ENCODE measurements at places on chromosomes 3 and 15.

- no peak for DNase-seq
Observed at GRCh38 chr3:64016941-64017620, 6.2 kb downstream of the PSMD6 start.

DNA sequence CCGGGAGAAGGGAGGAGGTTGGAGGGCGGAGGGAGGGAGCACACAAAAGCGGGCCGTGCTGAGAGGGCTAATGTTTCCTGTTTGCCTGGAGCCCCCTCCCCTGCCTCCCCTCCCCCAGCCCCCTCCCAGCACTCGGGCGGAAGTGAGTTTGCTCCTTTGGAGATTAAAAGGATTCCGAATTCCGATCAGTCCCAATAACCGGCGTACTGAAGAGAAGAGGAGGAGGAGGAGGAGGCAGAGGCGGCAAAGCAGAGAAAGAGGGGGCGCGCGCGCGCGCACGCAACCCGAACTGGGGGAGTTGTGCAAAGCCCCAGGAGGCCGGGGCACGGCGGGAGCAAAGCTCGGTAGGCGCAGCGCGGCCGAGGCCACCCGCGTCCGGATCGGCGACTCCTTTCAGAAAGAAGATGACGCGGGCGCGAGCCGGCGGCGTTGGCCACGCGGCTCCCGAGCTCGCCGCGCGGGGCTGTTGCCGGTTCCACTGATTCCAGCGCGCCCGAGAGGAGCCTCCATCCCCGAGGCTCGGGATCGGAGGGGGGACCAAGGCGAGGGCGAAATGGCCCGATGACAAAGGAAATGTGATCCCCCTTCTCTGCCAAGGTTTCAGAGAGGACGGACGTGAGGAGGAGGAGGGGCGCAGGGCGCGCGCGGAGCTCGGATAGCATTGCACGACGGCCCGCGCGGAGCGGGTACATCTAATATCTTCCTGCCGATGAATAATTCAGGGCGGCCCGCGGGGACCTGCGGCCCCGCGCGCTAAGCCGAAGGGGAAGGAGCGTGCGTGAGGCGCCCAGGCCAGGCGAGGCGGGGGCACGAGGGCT is 1.1 kb upstream of the TRIM71 start:
- DNase-seq = no peak

DNA sequence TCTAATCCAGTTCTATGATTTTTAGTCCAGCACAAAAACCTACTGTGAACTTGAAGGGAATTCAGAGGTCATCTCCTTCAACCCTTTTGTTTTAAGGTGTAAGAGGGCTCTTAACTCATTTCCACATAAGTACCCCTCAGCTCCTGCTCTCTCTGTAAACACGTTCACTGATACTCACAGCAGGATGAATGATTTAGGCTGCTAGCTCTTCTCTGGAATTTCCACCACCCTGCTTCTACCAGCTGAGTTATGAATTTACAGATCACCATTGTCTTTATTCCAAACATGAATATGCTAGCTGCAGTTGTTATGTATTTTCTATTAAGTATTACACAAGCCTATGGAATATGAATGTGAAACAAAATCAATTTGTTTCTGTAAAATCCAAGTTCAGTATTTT is 101.3 kb upstream of the NANOGP8 start:
- DNase-seq = no peak

- no peak for DNase-seq
Observed at GRCh38 chr3:8328967-8329366, 172.7 kb upstream of the LMCD1 start.

DNA sequence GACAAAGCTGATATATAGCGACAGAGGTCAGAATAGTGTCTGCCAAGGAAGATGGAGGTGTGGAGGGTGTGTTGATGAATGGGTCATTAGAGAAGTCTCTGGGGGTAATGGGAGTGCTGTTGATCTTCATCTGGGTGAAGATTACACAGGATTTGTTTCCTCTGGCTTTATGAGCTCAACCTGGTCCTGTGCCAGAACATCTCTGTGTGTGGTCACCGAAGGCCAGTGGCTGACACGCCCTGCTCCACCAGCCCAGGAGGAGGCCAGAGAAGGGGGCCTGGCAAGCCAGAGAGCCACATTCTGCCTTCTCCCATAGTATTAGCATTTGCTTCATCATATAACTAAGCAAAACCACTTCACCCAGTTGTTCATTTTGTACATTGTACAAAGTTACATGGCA is 121.1 kb downstream of the ZNF621 start:
- no peak for DNase-seq

- no peak for DNase-seq
Observed at GRCh38 chr3:130661140-130661891, 85.3 kb downstream of the PIK3R4 start.

- DNase-seq = no peak
Observed at GRCh38 chr15:69780374-69780773, 317.3 kb downstream of the TLE3 start.

DNA sequence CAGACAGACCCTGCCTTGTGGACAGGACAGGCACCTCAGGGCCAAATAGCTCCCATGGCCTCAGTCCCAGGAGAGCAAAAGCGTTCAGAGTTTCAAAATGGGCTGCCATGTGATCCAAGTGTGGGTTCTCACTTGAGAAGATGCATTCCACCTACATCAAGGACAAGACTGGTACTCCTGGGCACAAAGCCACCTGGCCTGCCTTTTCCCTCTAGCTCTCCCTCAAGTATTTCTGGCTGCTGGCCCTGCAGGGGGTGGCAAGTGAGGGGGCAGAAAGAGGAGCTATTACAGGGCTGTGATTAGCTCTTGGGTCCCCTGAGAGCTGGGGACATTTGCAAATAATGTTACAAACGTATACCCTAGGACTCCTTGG is 6.5 kb upstream of the COL7A1 start:
- DNase-seq = no peak

- DNase-seq = no peak
Observed at GRCh38 chr15:100093211-100094126, 248.3 kb downstream of the ADAMTS17 start.

- DNase-seq = no peak
Observed at GRCh38 chr3:9767418-9767817, 2.3 kb downstream of the CAMK1 start.

- DNase-seq = peak; percentile 84
Observed at GRCh38 chr3:122021811-122022401, at the start of gene ILDR1. ILDR1 (minus strand) TSS chr3:122022247; CDS start chr3:122022077, 170 bp downstream.

- peak; percentile 34 for DNase-seq
Observed at GRCh38 chr15:90956274-90957030, 1.8 kb downstream of the RCCD1 start.

GRCh38 chr15:66614951-66615760 is 49.4 kb upstream of the LCTL start:
- DNase-seq = no peak

DNA sequence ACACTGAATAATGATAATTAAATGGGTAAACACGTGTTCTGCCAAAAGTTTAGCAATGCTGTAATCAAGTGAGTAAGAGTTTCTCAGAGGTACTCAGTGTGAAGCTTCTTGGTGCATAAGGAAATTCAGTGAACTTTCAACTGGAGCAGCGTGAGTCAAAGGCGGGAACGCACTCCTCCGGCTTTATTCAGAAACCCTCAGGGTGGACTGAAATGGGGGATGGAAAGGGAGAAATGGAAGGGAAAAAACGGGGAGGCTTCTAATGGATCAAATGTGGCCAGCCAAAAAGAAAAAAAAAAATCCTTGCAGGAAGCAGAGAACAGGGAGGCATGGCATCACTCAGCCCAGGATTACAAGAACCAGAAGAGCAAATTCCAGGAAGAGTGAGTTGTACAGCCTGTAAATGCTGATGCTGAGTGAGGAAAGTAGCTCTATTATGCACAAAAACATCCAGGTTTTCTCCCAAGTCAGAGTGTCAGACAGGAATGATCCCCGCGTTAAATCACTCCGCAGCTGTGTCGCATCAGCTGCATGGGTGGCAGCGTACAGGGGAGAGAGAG is 85.3 kb downstream of the ASB7 start:
- no peak for DNase-seq

- DNase-seq = no peak
Observed at GRCh38 chr15:38691377-38691776, 126.8 kb upstream of the RASGRP1 start.

GRCh38 chr3:172292422-172292821 is 155.8 kb downstream of the GHSR start:
- DNase-seq = no peak

- DNase-seq = no peak
Observed at GRCh38 chr3:78096488-78097255, 1056.8 kb downstream of the ROBO2 start.

- no peak for DNase-seq
Observed at GRCh38 chr15:64701482-64702184, 73.8 kb downstream of the RBPMS2 start.

GRCh38 chr3:5305684-5305989 is 118.1 kb downstream of the EDEM1 start:
- DNase-seq = no peak

- DNase-seq = peak; percentile 20
Observed at GRCh38 chr3:15512166-15512565, 9.3 kb downstream of the COLQ start.

- no peak for DNase-seq
Observed at GRCh38 chr15:101182215-101182614, 69.6 kb downstream of the CHSY1 start.

- DNase-seq = no peak
Observed at GRCh38 chr3:59817511-59817910, 767.7 kb upstream of the CFAP20DC start.

DNA sequence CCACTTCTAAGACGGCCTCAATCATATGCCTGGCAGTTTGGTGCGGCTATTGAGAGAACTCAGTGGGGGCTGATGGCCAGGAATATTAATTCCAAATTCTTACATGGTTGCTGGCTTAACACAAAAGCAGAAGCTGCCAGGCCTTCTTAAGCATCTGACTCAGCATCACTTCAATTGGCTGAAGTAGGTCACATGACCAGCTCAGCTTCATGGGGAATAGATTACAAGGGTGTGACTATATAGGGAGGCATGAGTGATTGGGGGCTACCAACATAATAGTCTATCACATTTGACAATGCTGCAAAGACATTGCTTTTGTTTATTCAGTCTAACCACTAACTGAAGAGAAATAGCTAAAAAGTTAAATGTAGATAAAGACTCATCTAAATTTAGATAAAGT is 101.6 kb upstream of the ANKRD28 start:
- no peak for DNase-seq

GRCh38 chr15:59353994-59354416 is 18.7 kb downstream of the MYO1E start:
- DNase-seq = no peak

- DNase-seq = no peak
Observed at GRCh38 chr15:33941279-33942063, 26.8 kb upstream of the CHRM5 start.

DNA sequence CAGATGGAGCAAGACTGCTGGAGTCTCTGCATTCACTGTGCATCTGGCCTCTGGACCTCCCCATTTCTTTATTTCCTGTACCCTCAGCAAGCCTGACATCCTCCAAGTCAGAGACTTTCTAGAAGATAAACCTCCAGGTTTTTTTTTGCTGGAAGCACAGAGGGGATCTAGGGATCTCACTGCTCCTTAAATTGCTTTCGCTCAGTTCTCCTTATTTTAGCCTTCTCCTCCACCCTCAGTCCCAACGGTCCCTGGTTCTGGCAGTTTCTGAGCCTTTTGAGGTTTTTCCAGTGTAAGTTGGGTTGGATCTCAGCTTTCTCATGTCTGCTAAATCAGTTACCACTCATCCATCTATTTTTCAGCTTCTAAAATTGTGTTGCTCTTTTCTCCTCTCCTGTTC is 22.7 kb upstream of the CHD2 start:
- DNase-seq = no peak

DNA sequence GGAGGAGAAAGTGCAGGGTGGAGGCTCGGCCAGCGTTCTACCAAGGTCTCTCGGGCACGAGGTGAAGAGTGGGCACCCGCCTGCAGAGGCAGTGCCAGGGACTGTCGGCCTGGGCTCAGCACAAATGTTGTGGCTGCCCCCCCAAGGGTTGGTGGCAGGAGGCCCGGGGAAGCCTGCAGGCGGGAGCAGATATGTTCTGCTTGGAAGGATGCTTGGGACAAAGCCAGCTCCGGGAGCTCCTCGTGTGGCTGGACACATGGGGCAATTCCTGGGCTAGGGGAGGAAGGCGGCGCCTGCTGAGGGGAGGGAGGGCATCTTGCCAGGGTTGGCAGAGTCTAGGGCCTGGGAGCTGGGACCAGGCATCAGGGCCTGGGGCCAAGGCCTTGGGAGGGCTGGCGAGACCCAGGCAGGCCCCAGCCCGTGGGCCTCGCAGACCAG is 30.4 kb upstream of the FBLN2 start:
- no peak for DNase-seq

DNA sequence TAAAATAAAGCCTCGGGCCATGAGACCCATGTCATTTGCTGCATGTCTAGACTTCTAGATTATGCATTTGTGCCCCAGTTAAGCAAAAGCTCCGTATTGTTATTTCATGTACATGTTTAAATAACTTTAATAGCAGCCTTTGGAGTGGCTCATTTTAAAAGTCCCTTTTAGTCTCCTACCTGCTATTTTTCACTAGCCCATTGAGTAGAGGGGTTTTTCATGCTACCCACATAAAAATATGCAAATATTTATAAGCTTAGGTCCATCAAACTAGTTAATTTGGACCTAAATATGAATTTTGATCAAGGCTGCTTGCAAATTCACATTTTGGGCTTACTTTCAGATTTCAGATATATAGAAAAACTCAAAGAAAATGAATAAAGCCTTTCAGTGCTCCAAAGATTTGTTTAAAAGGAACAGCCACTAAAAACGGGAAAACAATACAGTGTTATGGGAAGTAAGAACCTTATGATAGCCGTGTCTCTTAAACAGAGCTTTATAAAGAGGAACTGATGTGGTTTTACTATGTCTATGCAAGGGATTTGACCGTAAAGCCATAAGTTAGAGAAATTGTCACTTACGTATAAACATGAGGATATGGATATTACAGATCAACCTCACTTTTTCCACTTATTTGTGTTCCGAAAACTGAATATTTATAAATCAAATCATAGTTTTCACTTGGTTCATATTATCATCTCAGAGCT is 30.0 kb downstream of the FILIP1L start:
- no peak for DNase-seq

GRCh38 chr3:197298945-197299854 is 788 bp upstream of the DLG1 start:
- peak; percentile 78 for DNase-seq

DNA sequence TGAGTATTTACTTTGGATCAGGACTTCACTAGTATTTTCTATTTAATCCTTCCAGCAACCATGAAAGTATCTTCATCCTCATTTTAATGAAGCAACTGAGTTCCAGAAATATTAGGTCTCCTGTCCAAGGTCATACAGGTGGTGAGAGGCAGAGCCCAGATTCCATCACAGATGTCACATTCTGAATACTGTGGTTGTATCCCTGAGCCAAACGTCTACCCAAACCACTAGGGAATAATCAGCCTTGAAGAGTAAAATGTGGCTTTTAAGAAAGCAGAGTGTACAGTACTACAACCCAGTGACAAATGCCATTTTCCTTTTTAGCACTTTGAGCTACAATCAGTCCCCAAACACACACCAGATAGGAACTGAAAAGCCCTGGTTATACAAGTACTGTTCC is 93.3 kb upstream of the TRIM42 start:
- no peak for DNase-seq

GRCh38 chr15:56410721-56411120 is 45.5 kb downstream of the TEX9 start:
- peak; percentile 16 for DNase-seq

Data from RPMI8226 (cell line).